CD4-positive, alpha-beta T cell treated with Interleukin-15 for 4 hours (primary cell): ENCODE measurements at places on chromosomes 16 and 17.

- DNase-seq: peak; percentile 43
Measured at GRCh38 chr17:35073991-35074627, 10.6 kb upstream of the RFFL start.

- no peak for DNase-seq
Measured at GRCh38 chr16:981695-982144, at the start of gene SOX8. SOX8 (plus strand) TSS chr16:981770; CDS start chr16:981923, 153 bp downstream.

DNA sequence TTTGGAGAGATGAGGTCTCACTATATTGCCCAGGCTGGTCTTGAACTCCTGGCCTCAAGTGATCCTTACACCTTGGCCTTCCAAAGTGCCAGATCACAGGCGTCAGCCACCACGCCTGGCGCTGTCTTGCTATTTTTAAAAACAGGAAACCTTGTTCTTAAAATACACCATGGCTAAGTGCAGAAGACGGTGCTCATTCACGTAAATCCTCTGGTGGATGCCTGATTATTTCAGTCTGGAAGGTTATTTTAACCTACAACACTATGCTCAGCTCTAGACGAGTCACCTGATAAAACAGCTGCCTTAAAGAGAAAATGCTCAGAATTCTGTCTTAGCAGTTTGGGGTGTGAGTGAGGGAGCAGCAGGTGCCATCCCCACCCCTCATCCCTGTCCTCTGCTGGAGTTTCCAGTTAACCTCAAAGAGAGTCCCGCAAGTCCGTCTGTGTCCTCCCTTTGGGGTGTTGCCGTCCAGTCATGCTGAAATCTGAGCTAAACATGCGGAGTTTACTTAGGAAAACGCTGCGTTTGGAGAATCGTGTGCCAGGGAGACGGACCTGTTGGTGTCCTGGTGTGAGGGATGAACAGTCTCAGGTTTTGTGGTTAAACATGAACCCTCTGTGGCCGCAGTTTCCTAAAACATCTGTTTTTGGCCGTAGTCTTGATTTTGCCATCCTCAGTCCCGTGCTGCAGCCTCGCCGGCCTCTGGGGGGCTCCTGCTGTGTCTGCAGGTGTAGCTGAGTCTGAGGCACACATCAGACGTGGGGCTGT is 17.1 kb downstream of the SPG7 start:
- DNase-seq: no peak

GRCh38 chr16:68272507-68273209 is 8.3 kb downstream of the SLC7A6 start:
- DNase-seq: peak; percentile 57

- DNase-seq: no peak
Measured at GRCh38 chr17:13306310-13306962, 288.6 kb upstream of the ELAC2 start.

DNA sequence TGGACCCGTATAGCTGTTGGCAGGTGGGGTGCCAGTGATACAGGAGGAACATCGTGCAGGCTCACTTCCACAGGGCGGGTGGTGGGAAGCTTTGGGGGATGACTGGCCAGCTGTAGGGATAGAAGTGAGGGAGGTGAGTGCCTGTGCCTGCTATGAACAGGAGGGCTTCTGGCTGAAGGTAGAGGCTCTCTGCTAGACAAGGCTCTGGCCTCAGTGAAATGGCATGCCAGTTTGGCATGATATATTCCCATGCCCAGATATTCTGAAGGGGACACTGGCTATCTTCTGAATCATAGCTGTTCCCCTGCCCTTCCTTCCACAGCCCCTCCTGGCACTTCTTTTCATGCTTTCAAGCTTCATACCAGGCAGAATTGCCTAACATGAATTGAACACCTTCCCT is 19.1 kb downstream of the PHAF1 start:
- no peak for DNase-seq

GRCh38 chr17:6713918-6714271 is 726 bp upstream of the SLC13A5 start:
- DNase-seq: no peak

- no peak for DNase-seq
Measured at GRCh38 chr16:50902457-50902856, 160.6 kb downstream of the CYLD start.

GRCh38 chr16:81544261-81544660 is 99.7 kb downstream of the CMIP start:
- no peak for DNase-seq

DNA sequence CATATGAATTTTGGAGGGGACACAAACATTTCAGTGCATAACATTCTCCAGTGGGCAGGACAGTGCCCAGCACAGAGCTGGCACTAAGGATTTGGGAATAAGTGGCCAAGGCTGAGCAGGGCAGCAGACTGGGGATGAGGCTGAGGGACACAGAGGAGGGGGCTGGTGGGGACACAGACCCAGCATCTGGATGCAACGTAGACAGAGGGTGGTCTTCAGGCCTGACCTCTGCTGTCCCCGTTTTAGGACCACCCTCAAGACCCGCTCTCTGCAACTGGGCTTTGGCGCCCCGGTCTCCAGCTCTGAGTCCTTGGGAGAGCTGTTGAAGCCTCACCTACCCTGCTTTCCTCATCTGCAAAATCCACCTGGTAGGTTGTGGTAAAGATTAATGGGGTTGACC is 3.3 kb upstream of the PRSS33 start:
- no peak for DNase-seq
